ENCODE measurements at places on chromosomes 1 and 21.

DNA sequence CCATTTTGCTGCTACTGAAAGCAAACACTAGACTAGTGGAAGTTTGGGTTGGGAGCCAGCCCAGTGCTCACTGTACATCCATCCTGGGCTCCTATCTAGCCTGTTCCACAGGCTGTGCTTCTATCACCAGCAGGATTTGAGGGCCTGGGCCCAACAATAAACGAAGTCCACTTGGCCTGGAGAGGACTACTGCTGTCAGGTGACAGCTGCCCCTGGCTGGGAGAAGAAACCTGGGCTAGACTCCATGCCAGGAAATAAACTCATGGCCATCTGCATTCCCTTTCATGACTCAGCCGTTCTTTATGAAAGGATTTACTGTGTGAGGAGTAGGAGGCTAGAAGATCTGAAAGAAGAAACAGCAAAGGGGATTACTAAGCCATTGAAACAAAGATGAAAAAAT, 35.5 kb downstream of the COLGALT2 start:
- peak; percentile 79 for DNase-seq

GRCh38 chr1:153977250-153978240, at the start of gene JTB:
JTB (minus strand) TSS chr1:153977674; CDS start chr1:153977252, 422 bp downstream.
- DNase-seq = peak; percentile 31

DNA sequence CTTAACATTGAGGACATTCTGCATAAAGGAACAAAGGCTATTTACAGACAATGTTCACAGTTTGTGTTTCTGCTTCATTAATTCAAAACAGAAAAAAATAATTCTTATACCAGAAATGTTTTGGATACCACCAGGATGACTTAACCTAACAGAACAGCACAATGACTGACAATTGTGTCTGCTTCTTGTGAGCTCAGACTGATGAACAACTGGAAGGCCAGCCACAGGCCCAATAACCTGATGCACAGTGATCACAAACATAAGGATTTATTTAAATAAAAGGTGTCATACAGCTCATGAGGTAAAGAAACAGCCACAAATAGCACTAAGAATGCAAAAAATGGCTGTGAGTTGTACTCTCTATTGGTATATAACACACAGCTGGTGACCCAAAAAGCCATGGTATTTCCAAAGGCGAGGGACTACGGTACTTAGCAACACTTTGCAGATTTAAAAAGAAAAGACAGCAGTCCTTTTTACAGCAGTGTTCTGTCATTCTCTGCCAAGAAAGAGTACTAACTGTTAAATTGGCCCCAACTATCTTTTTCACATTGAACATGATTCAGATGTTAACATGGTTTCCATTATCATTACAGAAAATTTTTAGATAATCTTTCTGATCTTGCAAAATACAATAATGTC, 32.1 kb upstream of the DDAH1 start:
- DNase-seq = no peak

- no peak for DNase-seq
These were observed 295.2 kb downstream of the LRRC7 start for GRCh38 chr1:69862906-69863305.

DNA sequence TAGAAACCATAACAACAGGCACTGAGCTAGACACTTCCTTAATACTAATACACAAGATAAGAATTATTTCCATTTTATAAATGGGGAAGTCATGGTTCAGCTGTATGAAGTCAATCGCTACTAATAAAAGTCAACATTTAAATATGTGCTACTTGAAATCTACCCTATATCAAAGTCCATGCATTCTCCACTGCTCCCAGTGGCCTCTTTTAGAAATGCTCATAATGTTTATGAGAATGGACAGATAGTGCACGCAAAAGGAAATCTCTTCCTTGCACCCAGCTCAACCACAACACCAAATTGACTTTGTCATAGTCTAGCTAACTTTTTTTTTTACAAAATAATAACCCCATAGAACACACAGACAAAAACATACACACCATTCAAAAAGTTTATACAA, 281.7 kb upstream of the CXADR start:
- DNase-seq = no peak

DNA sequence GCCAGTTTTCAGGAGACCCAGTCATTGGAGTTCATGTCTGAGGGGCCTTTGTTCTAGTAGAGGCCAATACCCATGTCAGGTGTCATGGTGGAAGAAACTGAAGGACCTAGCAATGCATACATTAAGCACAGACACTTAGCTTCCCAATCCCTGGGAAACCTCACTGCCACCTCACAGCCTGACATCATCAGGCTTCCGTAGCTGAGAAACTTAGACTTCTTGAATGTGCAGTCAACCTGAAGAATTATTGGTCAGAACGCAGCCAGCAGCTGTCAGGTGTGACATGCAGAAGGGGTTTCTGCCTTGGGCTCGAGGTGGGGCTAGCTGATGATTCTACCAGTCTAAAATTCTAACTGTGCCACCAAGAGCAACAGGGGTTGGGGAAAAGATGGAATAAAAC, 1.9 kb upstream of the ITPKB start:
- DNase-seq = no peak

DNA sequence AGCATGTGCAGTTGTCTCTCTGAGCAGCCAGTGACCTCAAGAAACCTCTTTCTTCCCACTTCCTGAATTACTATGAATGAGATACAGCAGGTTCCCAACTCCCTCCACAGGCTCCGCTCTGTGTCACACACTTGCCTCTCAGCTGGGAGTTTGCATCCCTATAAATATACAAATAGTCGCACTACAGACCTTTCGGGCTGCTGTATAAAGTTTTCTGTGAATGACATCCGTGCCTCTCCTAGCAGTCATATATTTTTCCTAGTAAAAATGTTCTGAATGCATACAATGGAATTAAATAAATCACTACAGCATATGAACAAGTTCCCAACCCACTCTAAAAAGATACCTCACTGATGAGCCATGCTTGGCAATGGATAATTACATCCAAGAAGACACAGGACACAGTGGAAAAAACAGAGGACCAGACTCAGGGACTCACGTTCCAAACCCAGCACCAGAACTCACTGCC, 66.8 kb downstream of the CAPZB start:
- no peak for DNase-seq

DNA sequence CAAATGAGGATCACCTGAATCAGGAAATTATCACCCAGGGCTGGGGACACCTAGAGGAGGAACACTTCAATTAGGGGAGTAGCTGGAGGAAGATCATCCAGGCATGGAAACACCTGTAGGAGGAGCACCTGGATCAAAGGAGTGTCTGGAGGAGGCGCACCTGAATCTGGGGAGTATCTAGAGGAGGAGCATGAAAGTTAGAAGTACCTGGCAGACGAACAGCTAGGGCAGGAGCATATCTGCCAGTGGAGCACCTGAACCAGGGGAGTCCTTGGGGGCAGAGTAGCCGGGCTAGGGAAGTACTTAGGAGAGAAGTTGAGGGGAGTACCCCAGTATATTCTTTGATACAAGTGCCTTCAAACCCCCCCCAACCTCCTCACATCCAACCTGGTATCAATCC, 1.3 kb downstream of the C1orf210 start:
- no peak for DNase-seq

GRCh38 chr1:183590244-183591191, at the start of gene NCF2:
NCF2 (minus strand) TSS chr1:183590459; CDS start chr1:183590329, 130 bp downstream.
- no peak for DNase-seq

DNA sequence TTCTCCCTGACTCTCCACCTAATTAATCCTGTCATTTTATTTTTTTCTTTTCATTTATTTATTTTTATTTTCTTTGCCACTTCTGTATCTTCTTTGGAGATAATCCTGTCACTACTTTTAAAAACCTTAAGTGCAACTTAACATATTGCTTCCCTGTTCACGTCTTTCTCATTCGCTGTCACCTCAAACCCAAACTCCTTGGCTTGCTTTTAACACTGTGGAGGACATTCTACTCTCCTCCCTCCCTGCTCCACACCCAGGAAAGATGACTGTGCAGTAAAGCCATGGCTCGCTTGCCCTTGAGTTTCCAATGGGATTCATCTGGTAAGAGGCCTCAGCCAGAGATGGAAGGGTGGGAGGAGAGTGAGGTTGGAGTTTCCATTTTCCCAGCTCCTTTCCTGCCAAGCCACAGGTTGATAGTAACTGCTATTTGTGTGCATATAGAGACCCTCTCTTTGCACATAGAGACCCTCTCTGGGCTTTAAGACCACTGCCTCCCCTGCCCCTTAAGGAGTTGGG, 6.4 kb upstream of the BRWD1 start:
- no peak for DNase-seq

- no peak for DNase-seq
These were observed 101.5 kb downstream of the KCNN3 start for GRCh38 chr1:154768456-154769125.

Data from skeletal muscle cell (primary cell).